ENCODE measurements at places on chromosomes 12 and 14.
A peak's percentile ranks its signal among the peaks of the same experiment; 100 is the strongest.

- no peak for DNase-seq
Observed at GRCh38 chr14:106578481-106578880, 1052.1 kb downstream of the TMEM121 start.

- no peak for DNase-seq
Observed at GRCh38 chr12:11685316-11685715, 35.8 kb downstream of the ETV6 start.

GRCh38 chr12:50302686-50303085 is 19.4 kb upstream of the LIMA1 start:
- DNase-seq: no peak

GRCh38 chr12:54333420-54334034 is 8.6 kb downstream of the COPZ1 start:
- DNase-seq: no peak

DNA sequence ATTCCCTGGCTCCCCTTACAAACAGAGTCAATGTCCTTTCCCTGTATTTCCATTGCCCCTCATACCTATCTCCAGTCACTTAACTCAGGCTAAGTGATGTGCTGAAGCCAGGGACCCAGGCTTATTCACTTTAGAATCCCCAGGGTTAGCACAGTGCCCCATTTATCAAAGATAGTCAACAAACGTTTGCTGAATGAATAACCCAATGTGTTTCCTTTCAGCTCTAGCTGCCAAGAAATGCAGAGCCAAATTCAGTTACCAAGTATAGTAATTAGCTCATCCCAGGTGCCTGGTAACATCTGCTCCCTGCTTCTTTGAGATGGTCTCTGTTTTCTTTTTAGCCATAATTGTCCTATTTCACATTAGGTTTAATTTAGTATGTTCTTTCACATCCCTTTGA is 189.5 kb downstream of the PHLDA1 start:
- no peak for DNase-seq

- no peak for DNase-seq
Observed at GRCh38 chr12:79883216-79883615, 51.7 kb downstream of the PPP1R12A start.

GRCh38 chr12:89906178-89906577 is 197.5 kb upstream of the ATP2B1 start:
- no peak for DNase-seq

DNA sequence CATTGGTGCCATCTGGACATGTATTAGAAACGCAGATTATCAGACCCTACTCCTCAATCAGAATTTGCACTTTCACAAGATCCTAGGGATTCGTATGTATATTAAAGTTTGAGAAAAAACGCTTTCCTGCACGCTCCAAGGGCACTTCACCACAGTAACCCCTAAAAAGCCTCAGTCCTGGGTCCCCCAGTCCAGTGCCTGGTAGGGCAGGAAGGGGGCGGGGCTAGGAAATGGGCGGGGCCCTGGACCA is 369 bp downstream of the DEPDC4 start:
- peak; percentile 76 for DNase-seq

GRCh38 chr12:3381059-3382047 is 109.7 kb upstream of the PRMT8 start:
- no peak for DNase-seq

Measured in stimulated activated CD4-positive, alpha-beta T cell treated with anti-CD3 and anti-CD28 coated beads, TNF-alpha, amount 100 ng/mL, for 1 hour (primary cell).